Osteoblast (primary cell): ENCODE measurements at places on chromosomes 6 and 20. TPM values are rescaled to one million over a fixed set of nuclear protein-coding genes. Genes with fewer than 3 reads are reported as not detected.
A peak's percentile ranks its signal among the peaks of the same experiment; 100 is the strongest.

DNA sequence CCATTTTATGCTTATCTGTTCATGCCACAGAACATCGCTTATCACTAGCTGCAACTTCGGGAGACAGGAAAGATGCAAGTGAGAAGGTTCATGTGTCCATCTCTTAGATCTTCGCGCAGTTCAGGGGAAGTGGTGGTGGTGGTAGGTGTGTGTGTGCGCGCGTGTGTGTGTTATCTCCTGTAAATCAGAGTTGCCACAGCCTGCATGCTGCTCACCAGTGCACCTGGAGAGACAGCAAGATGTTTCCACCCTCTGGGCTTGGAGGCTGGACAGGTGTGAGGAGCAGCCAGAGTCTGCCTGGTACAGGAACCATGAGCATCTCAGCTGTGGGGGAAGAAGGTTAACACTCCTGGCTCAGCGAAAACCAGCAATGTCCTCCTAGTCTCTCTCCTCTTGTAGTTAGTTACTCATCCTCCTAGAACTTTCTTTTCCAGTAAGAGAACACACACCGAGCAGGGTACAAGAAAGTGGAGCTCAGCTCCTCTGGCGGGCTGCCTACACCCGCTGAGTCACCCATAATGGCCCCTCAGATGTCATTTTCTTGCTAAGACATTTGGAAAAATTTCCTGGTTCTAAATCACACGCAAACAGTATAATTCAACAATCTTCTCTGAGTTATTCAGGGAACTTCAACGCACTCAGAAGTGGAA, 5.1 kb upstream of the TUBB1 start:
- DNase-seq, result peak; percentile 11
- no peak overlapping the region for H3K4me3 ChIP-seq
- no peaks in the 10 kb centered on the region for H3K27me3 ChIP-seq

GRCh38 chr6:45098256-45098655, 229.9 kb upstream of the RUNX2 start:
- no peak overlapping the region for H3K4me3 ChIP-seq
- H3K27ac ChIP-seq, result no peak overlapping the region
- no peaks in the 10 kb centered on the region for H3K27me3 ChIP-seq

GRCh38 chr6:116783852-116784251, 18.3 kb upstream of the FAM162B start:
- no peaks in the 10 kb centered on the region for H3K27me3 ChIP-seq
- H3K4me3 ChIP-seq, result no peak overlapping the region
- H3K27ac ChIP-seq, result no peak overlapping the region
- peak; percentile 29 for DNase-seq
- H3K36me3 ChIP-seq, result no peaks in the 10 kb centered on the region
- no peaks in the 10 kb centered on the region for H3K4me1 ChIP-seq

GRCh38 chr6:156674197-156674596, 103.0 kb upstream of the ARID1B start:
- no peaks in the 10 kb centered on the region for H3K4me1 ChIP-seq
- H3K27me3 ChIP-seq, result no peaks in the 10 kb centered on the region
- DNase-seq, result no peak
- H3K27ac ChIP-seq, result no peak overlapping the region
- no peaks in the 10 kb centered on the region for H3K36me3 ChIP-seq

GRCh38 chr6:31172973-31173384, 2.5 kb upstream of the POU5F1 start:
- H3K36me3 ChIP-seq, result no peaks in the 10 kb centered on the region
- H3K27me3 ChIP-seq, result no peaks in the 10 kb centered on the region
- no peak overlapping the region for H3K27ac ChIP-seq

GRCh38 chr20:20211274-20211987, 156.5 kb upstream of the INSM1 start:
- H3K4me3 ChIP-seq, result no peak overlapping the region
- no peaks in the 10 kb centered on the region for H3K36me3 ChIP-seq
- no peak overlapping the region for H3K27ac ChIP-seq
- no peak for DNase-seq
- H3K27me3 ChIP-seq, result no peaks in the 10 kb centered on the region

- H3K27ac ChIP-seq, result peak overlapping the region; percentile 94
- no peaks in the 10 kb centered on the region for H3K27me3 ChIP-seq
- peaks cover 58% of the 10 kb centered on the region for H3K4me1 ChIP-seq
- H3K36me3 ChIP-seq, result peaks cover 37% of the 10 kb centered on the region
- DNase-seq, result peak; percentile 84
These were observed 6.5 kb downstream of the PEDS1 start for GRCh38 chr20:50146732-50147662.

- peak; percentile 85 for DNase-seq
- peaks cover 38% of the 10 kb centered on the region for H3K36me3 ChIP-seq
- H3K27ac ChIP-seq, result no peak overlapping the region
- no peaks in the 10 kb centered on the region for H3K27me3 ChIP-seq
- no peak overlapping the region for H3K4me3 ChIP-seq
- H3K4me1 ChIP-seq, result peaks cover 4% of the 10 kb centered on the region
These were observed 317.1 kb downstream of the ESR1 start for GRCh38 chr6:152124429-152125074.

DNA sequence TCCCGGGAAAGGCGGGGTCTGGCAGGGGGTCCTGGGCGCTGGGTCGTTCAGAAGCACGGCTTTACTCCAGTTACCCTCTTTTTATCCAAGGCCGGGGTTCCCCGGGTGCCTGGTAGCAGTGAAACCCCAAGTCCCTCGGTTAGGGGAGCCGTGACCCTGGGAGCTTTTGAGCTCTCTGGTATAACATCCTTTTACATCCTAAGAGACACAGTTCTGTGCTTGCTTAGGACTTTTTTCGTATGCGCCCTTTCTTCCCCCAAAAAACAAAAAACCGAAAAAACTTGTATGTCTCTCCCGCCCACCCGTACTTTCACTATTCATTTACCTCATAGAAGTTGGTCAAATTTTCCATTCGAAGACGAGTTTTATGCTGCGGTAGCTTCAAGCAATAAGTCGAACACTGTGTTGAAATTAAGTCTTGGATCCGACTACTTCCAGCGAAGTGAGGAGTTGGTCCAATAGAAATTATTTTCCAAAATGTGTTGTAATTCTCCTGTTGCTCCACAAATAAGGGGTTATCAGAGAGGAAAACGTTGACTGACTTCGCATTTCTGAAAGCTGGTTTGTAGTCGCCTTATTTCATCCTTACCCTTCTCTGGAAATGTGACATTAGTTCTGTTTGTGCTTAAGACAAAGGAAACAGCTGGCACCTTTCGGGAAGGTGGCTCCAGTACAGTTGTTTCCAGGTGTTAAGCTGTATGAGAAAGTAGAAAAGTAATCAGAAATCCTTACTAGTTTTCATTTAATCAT, 816 bp upstream of the MAN1A1 start:
- H3K4me1 ChIP-seq, result peaks cover 15% of the 10 kb centered on the region
- DNase-seq, result peak; percentile 91
- H3K4me3 ChIP-seq, result peak overlapping the region; percentile 87

GRCh38 chr6:143556529-143556928, 45.0 kb upstream of the FUCA2 start:
- peaks cover 23% of the 10 kb centered on the region for H3K4me1 ChIP-seq
- no peak overlapping the region for H3K4me3 ChIP-seq
- H3K36me3 ChIP-seq, result no peaks in the 10 kb centered on the region

DNA sequence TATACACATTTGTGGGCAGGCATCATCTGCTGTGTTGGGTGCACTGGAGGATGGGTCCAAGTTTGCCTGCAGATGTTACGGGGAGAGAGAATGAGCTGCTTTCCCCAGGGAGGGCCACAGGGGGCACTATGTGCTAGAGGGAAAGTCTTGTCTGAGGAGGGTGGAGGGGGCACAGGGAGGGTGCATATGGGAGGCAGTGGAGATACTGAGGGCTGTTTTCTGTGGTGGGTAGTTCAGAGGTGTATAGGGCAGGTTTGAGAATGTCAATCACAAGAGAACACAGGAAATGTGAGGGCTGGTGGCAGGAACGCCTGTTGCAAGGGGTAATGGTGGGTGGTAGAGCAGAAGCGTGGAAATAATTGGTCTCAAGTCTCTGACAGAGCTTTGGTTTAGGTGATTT, 7.7 kb upstream of the PTPRA start:
- H3K36me3 ChIP-seq, result peaks cover 25% of the 10 kb centered on the region
- peak; percentile 69 for DNase-seq
- no peaks in the 10 kb centered on the region for H3K27me3 ChIP-seq
- H3K4me3 ChIP-seq, result no peak overlapping the region
- H3K4me1 ChIP-seq, result peaks cover 5% of the 10 kb centered on the region
- H3K27ac ChIP-seq, result no peak overlapping the region

- H3K27ac ChIP-seq, result no peak overlapping the region
- no peaks in the 10 kb centered on the region for H3K27me3 ChIP-seq
- no peaks in the 10 kb centered on the region for H3K36me3 ChIP-seq
- no peak for DNase-seq
- no peak overlapping the region for H3K4me3 ChIP-seq
- H3K4me1 ChIP-seq, result no peaks in the 10 kb centered on the region
These were observed 15.5 kb downstream of the ASIP start for GRCh38 chr20:34256629-34257124.

DNA sequence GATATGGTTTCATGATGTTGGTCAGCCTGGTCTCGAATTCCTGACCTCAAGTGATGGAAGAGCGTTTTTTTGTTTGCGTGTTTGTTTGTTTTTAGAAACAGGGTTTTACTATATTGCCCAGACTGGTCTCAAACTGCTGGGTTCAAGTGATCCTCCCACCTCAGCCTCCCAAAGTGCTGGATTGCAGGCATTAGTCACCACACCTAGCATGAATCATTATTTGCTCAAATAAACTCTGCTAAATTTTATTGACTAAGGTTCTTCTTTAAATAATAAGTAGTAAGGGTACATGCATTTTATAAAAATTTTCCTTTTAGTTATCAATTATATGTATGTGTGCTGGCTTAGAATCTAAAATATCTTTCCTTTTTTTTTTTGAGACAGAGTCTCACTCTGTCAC, 52.9 kb downstream of the ZBTB9 start:
- peaks cover 3% of the 10 kb centered on the region for H3K4me1 ChIP-seq
- DNase-seq, result no peak
- H3K27me3 ChIP-seq, result peaks cover 3% of the 10 kb centered on the region
- no peak overlapping the region for H3K27ac ChIP-seq

DNA sequence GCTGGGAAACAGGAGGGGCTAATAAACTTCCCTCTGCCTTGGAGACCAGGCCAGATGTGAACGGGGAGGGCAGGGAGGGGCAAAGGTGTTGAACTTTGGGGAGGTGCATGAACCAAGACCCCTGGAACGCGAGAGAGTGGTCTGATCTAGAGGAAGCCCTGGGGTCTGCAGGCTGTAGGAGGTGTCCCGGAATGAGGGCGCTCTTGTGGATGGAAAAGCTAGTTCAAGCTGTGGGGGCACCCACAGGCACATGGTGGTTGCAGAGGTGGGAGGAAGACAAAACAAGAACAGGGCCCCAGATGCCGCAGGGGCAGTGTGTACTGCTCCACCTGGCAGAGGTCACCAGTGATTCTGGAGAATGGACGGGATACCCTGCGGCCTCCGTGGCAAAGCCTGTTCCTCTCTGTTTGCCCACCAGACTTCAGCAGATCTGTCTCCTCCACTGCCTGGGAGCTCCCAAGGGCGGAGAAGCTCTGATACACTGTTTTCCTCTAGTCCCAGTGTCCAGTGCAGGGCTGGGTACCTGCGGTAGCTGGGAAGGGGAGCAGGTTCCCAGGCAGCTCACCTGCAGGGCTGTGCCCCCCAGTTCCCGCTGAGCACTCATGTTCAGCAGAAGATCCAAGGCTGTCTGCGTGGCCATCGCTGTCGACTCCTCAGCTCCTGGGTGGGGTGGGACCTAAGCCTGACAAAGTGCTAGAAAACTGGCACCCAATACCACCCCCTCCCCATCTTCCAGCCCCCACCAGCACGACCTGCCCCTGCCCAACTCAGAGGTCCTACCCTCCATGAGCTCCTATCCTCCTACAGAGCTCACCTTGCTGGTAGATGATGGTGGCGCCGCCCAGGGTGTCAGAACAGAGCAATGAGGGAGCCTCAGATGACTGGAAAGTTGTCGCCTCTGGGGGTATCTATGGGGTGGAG, 14.7 kb downstream of the ZNF335 start:
- no peak overlapping the region for H3K4me3 ChIP-seq
- no peaks in the 10 kb centered on the region for H3K27me3 ChIP-seq
- H3K4me1 ChIP-seq, result no peaks in the 10 kb centered on the region
- H3K36me3 ChIP-seq, result peaks cover 84% of the 10 kb centered on the region

GRCh38 chr6:38871741-38872568, 156.8 kb downstream of the DNAH8 start:
- no peak overlapping the region for H3K4me3 ChIP-seq
- H3K27ac ChIP-seq, result no peak overlapping the region
- peaks cover 2% of the 10 kb centered on the region for H3K4me1 ChIP-seq
- no peaks in the 10 kb centered on the region for H3K36me3 ChIP-seq

DNA sequence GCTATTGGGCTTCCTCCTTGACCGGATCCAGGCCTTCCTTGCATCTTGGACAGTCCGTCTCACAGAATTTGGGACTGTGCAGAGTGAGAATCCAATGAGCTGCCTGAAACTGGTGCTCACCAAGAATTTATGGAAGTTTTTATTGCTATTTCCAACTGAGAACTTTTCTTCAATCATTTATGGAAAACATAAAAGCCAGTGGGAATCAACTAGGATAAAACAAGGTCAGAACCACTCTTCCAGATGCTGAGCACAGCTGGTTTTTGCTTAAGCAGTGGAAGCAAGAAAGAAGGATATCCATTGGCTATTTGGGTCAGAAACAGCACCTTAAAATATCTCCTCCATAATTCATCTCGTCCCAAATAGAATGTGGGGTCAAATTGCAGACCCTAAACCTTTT, 74.2 kb downstream of the CD83 start:
- no peak for DNase-seq
- H3K36me3 ChIP-seq, result no peaks in the 10 kb centered on the region
- no peaks in the 10 kb centered on the region for H3K4me1 ChIP-seq
- H3K27me3 ChIP-seq, result peaks cover 40% of the 10 kb centered on the region

- H3K4me3 ChIP-seq, result peak overlapping the region; percentile 45
- H3K27me3 ChIP-seq, result no peaks in the 10 kb centered on the region
- peak overlapping the region; percentile 58 for H3K27ac ChIP-seq
- no peak for DNase-seq
- no peaks in the 10 kb centered on the region for H3K36me3 ChIP-seq
These were observed 322.8 kb upstream of the NT5E start for GRCh38 chr6:85127168-85127498.

DNA sequence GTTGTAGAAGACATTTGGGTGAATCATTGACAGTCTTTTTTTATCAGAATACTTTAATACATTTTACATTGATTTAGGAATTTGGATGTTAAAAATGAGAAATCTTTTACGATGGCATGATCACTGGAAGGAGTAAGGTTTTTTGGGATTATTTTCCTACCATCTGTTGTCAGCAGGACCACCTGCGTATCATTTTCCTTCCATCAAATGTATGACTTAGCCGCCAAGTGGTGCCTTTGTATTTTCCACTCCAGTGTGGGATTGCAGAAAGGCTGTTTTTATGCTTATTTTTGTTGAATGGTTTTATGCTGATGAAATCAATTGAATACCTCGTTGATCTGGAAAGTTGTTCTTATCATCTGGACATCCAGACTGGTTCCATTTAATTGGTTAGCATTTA, 35.8 kb downstream of the AKAP12 start:
- no peak overlapping the region for H3K4me3 ChIP-seq
- no peaks in the 10 kb centered on the region for H3K36me3 ChIP-seq
- H3K27me3 ChIP-seq, result no peaks in the 10 kb centered on the region
- H3K27ac ChIP-seq, result no peak overlapping the region
- H3K4me1 ChIP-seq, result peaks cover 9% of the 10 kb centered on the region

- no peak overlapping the region for H3K4me3 ChIP-seq
- DNase-seq, result no peak
These were observed 79.0 kb upstream of the EEF1E1 start for GRCh38 chr6:8181160-8181881.

Gene PTPRA
- 44.2 and 51.0 TPM in 2 replicates for total RNA-seq

Gene MUC21
- total RNA-seq, result not detected in 2 replicates

Gene DLL1
- total RNA-seq, result 0.29 and 0.36 TPM in 2 replicates

Gene CASS4
- under 0.01 TPM in 2 replicates for total RNA-seq

Gene GGTLC1
- not detected in 2 replicates for total RNA-seq

Gene UBE2C
- total RNA-seq, result 2.5 and 2.7 TPM in 2 replicates
